ENCODE measurements at places on chromosomes 4 and X. TPM values are rescaled to one million over a fixed set of nuclear protein-coding genes. Genes with fewer than 3 reads are reported as not detected.

GRCh38 chrX:71198066-71198465 is 25.0 kb upstream of the GJB1 start:
- peaks cover 26% of the 10 kb centered on the region for H3K4me1 ChIP-seq
- H3K27me3 ChIP-seq = no peaks in the 10 kb centered on the region
- DNase-seq = no peak
- H3K27ac ChIP-seq = peak overlapping the region; percentile 67
- H3K4me3 ChIP-seq = peak overlapping the region; percentile 59

DNA sequence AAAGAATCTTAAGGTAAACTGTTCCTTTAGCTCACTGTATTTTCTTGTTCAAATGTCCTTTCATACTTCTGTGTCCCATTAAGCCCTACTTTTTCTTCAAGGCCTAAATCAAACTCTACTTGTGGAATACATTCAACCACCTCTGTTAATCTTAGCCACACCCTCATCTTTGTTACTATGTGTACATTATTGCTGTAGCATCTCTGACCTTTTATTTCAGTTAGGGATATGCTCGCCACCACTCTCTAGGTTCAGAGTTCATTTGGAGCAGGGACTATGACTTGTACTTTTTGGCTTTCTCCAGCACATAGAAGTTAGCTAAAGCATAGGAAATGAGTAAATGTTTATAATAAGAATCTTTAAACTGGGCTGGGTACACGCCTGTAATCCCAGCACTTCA is 6.8 kb upstream of the PNPLA4 start:
- H3K4me3 ChIP-seq = no peak overlapping the region
- no peak for DNase-seq

GRCh38 chr4:2024683-2025082 is 15.9 kb upstream of the NELFA start:
- H3K4me3 ChIP-seq = no peak overlapping the region
- no peaks in the 10 kb centered on the region for H3K36me3 ChIP-seq
- H3K27me3 ChIP-seq = peaks cover 25% of the 10 kb centered on the region
- no peak overlapping the region for H3K27ac ChIP-seq

DNA sequence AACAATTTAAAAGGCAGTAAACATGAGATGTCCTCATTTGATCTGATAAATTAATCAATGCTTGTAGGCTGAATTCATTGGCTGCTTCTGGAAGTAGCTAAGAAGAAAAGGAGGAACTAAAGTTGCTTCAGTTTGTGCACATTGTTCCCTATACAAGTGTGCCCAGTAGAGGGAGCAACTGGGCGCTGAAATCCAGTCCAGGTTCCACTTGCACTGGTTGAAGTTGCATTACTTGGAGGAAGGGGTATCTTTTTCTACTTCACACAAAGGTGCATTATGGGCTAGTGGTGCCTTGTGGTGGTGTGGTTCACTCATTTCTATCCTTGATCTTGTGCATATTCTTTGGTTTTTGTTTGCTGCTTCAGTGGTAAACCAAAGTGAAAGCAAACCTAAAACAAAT is 67.9 kb upstream of the SOX3 start:
- no peak overlapping the region for H3K4me3 ChIP-seq
- no peak for DNase-seq
- H3K27me3 ChIP-seq = no peaks in the 10 kb centered on the region

- H3K36me3 ChIP-seq = no peaks in the 10 kb centered on the region
- H3K4me1 ChIP-seq = no peaks in the 10 kb centered on the region
- no peak overlapping the region for H3K4me3 ChIP-seq
- H3K27me3 ChIP-seq = no peaks in the 10 kb centered on the region
Measured at GRCh38 chrX:14357314-14357713, 172.0 kb upstream of the GLRA2 start.

GRCh38 chr4:175951794-175952193 is 113.8 kb upstream of the WDR17 start:
- no peaks in the 10 kb centered on the region for H3K36me3 ChIP-seq
- H3K4me3 ChIP-seq = no peak overlapping the region
- no peak overlapping the region for H3K27ac ChIP-seq
- DNase-seq = no peak
- peaks cover under 1% of the 10 kb centered on the region for H3K4me1 ChIP-seq

DNA sequence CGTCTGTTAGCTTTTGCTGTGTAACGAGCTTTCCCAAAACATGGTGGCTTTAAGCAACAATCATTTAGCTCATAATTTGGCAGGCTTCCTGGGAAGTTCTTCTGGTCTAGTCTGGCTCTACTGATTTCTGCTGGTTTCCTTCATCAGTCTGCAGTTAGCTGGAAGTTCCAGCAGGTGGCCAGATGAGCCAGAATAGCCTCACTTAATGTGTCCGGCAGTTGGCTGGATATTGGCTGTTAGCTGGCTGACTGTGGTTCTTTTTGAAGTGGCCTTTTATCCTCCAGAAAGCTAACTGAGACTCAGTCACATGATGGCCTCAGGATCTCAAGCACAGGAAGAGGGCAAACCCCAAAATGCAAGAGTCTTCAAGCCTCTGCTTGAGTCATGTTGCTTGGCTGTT is 34.9 kb downstream of the FTHL17 start:
- H3K4me3 ChIP-seq = no peak overlapping the region
- DNase-seq = no peak
- H3K36me3 ChIP-seq = no peaks in the 10 kb centered on the region
- no peak overlapping the region for H3K27ac ChIP-seq
- no peaks in the 10 kb centered on the region for H3K27me3 ChIP-seq
- H3K4me1 ChIP-seq = no peaks in the 10 kb centered on the region

GRCh38 chr4:26126143-26126718 is 194.6 kb upstream of the RBPJ start:
- H3K27me3 ChIP-seq = peaks cover 3% of the 10 kb centered on the region
- DNase-seq = no peak
- no peaks in the 10 kb centered on the region for H3K36me3 ChIP-seq
- peaks cover 3% of the 10 kb centered on the region for H3K4me1 ChIP-seq
- H3K27ac ChIP-seq = no peak overlapping the region

- no peaks in the 10 kb centered on the region for H3K4me1 ChIP-seq
- no peak overlapping the region for H3K4me3 ChIP-seq
- no peak overlapping the region for H3K27ac ChIP-seq
- DNase-seq = no peak
- no peaks in the 10 kb centered on the region for H3K36me3 ChIP-seq
Measured at GRCh38 chr4:79623021-79623870, 215.2 kb upstream of the GK2 start.

GRCh38 chr4:15955670-15956069 is 7.3 kb downstream of the FGFBP2 start:
- H3K4me1 ChIP-seq = no peaks in the 10 kb centered on the region
- H3K4me3 ChIP-seq = no peak overlapping the region
- no peak for DNase-seq
- no peaks in the 10 kb centered on the region for H3K27me3 ChIP-seq
- H3K36me3 ChIP-seq = no peaks in the 10 kb centered on the region
- no peak overlapping the region for H3K27ac ChIP-seq

GRCh38 chr4:72457158-72457557 is 111.9 kb downstream of the ADAMTS3 start:
- no peaks in the 10 kb centered on the region for H3K4me1 ChIP-seq
- DNase-seq = no peak
- no peak overlapping the region for H3K27ac ChIP-seq

DNA sequence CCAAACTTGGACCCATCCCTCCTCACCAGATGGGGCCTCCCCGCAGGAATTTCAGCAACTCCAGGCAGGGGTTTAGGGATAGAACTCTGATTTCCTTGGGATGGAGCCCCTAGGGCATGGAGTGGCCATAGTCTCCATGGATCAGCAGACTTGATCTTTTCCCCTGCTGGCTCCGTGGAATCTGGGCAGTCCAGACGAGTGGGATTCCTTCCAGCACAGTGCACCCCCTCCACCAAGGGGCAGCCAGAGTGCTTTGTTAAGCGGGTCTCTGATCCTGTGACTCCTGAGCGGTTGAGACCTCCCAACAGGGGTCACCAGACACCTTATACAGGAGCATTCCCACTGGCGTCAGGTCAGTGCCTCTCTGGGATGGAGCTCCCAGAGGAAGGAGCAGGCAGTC is 40.4 kb downstream of the ENPP6 start:
- no peak overlapping the region for H3K27ac ChIP-seq
- H3K36me3 ChIP-seq = no peaks in the 10 kb centered on the region
- H3K4me1 ChIP-seq = no peaks in the 10 kb centered on the region
- no peaks in the 10 kb centered on the region for H3K27me3 ChIP-seq
- no peak overlapping the region for H3K4me3 ChIP-seq

DNA sequence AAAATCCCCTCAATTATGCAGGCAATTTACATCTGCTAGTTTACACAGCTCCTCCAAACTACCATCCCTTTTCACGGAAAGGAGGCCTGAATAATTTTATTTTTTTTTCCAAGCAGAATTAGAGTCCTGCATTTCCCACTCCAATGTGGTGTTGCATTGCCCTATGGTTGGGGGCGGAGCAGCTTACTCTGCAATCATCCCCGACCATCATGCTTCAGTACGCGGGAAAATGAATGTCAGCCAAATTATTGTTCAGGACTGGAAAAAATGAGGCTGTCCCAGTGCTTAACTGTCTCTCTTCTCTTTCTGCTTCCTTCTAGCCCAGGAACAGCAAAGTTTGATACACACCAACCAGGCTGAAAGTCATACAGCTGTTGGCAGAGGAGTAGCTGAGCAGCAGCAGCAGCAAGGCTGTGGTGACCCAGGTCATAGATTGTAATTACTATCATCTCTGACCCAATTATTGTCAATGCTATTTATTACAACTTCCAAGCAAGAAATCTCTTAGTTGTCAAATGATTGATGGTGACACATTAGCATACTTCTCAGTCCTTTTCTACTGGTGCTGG is 28.3 kb downstream of the MMRN1 start:
- H3K36me3 ChIP-seq = no peaks in the 10 kb centered on the region
- H3K4me1 ChIP-seq = no peaks in the 10 kb centered on the region
- H3K4me3 ChIP-seq = no peak overlapping the region
- no peaks in the 10 kb centered on the region for H3K27me3 ChIP-seq

DNA sequence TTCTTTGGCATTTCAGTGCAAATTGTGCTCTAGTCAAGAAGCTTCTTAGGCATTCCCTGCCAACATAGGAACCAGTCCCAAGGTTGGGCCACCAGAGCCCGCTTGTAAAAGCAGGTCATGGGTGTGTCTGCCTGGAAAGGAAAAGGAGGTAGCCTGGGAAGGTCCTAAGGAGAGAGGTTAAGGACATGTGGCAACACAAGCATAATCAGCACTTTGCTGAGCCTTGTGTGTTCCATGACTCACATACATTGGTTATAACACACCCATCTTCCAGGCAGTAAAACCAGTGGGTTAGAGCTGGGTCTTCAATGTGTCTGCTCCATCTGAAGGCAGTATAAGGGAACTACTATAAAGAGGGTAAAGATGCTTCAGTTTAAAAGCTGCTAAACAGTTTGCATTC is 165.0 kb downstream of the FHIP1A start:
- H3K27me3 ChIP-seq = peaks cover 2% of the 10 kb centered on the region
- H3K36me3 ChIP-seq = no peaks in the 10 kb centered on the region
- no peak overlapping the region for H3K4me3 ChIP-seq
- H3K4me1 ChIP-seq = no peaks in the 10 kb centered on the region

DNA sequence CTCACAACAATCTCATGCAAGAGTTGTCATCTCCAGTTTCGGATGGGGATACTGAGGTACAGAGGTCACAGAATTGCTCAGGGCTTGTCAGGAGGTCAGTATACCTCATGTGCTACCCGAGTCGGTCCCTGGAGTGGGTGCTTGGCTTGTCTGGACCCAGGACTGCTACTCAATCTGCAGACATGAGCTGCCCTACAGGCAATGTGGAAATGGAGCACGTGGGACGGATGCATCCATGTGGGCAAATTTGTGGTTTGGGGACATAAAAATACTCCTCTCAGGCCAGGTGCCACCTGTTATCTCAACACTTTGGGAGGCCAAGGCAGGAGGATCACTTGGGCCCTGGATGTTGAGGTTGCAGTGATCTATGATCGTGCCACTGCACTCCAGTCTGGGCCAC is 15.8 kb downstream of the USP11 start:
- H3K36me3 ChIP-seq = peaks cover 16% of the 10 kb centered on the region
- H3K4me3 ChIP-seq = no peak overlapping the region
- no peaks in the 10 kb centered on the region for H3K4me1 ChIP-seq
- no peak overlapping the region for H3K27ac ChIP-seq

GRCh38 chrX:124690495-124690894 is 344.1 kb downstream of the SH2D1A start:
- no peak for DNase-seq
- no peak overlapping the region for H3K27ac ChIP-seq
- H3K4me3 ChIP-seq = no peak overlapping the region
- H3K27me3 ChIP-seq = no peaks in the 10 kb centered on the region
- no peaks in the 10 kb centered on the region for H3K4me1 ChIP-seq

- no peaks in the 10 kb centered on the region for H3K4me1 ChIP-seq
- H3K27me3 ChIP-seq = no peaks in the 10 kb centered on the region
- DNase-seq = no peak
- no peak overlapping the region for H3K4me3 ChIP-seq
- no peaks in the 10 kb centered on the region for H3K36me3 ChIP-seq
Measured at GRCh38 chr4:149203256-149204001, 612.2 kb downstream of the IQCM start.

DNA sequence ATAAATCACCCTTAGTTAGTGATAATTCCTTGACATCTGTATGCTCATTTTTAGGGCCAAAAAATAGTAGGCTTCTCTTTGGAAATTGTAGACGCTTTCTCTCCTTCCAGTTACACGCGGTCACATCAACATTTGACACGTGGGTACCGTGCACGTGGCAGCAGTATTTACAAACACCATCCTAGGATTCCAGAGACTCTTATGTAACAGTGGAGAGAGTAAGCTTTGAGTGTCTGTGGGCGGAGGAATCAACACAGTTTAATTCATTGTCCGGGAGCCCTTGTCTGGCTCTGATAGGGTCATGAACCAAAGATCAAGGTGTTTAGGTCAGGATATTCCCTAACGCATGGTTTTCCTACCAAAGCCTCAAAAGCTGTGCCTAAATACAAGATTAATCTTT is 12.2 kb downstream of the TET2 start:
- H3K36me3 ChIP-seq = no peaks in the 10 kb centered on the region
- DNase-seq = no peak
- H3K4me3 ChIP-seq = no peak overlapping the region
- H3K27me3 ChIP-seq = no peaks in the 10 kb centered on the region
- peaks cover 4% of the 10 kb centered on the region for H3K4me1 ChIP-seq

Gene RBM46
- total RNA-seq = not detected

Gene TMSB15A
- not detected for total RNA-seq

Gene CEP44
- total RNA-seq = 19.6 TPM

Gene WDR17
- total RNA-seq = 1.0 TPM

Gene OCRL
- total RNA-seq = 3.1 TPM

Gene ARAP2
- total RNA-seq = 61.0 TPM

Gene TRIM75
- not detected for total RNA-seq

Gene SLITRK4
- not detected for total RNA-seq

Gene SOX3
- not detected for total RNA-seq

Gene NWD2
- not detected for total RNA-seq

Gene NMU
- total RNA-seq = 0.72 TPM

Gene MND1
- not detected for total RNA-seq
